ENCODE measurements at places on chromosomes 5 and 9.

DNA sequence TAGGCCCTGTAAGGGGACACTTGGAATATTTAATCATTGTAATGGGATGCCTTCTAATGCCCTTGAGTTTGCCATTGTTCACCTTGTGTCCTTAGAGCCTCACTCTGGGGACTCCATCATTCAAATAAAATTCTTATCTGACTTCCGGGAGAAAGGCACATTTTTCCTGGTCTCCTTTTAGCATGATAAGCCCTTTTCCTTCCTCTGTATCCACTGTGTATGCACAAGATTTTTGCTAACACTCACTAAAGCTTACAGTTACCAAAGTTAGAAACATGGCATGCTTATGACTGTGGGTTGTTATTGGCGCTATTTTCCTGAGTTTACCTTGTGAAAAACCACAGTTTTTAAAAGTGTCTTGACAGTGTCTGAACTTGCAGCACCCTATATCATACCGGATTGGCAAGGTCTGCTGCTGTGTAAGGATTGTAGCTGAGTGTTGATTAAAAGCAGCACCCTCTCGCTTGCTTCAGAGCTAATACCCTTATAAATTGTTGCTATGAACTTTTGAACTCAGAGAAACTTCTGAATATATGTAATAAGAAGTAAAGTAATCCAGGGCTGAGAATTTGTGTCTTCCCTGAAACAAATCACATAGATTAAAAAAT lies 46.4 kb downstream of the SNCAIP start:
- DNase-seq: no peak

GRCh38 chr9:112792670-112793069 lies 42.1 kb downstream of the SNX30 start:
- no peak for DNase-seq

DNA sequence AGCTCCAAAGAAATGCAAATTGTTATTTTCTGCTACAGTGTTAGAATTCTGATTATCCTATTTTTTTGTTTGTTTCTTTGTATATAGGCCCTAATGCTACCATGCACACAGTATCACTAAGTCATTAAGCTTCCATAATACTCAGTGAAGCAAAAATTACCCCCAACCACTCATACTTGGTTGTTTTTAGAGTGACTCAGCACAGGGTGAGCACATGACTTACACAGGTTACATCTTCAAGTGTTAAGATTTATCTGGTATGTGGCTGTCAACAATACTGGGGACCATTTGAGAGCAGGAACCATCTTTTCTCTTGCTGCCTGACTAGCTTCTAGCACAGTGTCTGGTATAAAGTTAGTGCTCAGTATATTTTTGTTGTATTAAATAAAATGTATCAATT lies 255.8 kb upstream of the SLC24A2 start:
- no peak for DNase-seq

- no peak for DNase-seq
Measured at GRCh38 chr9:112945620-112946208, 55.0 kb upstream of the SLC46A2 start.

DNA sequence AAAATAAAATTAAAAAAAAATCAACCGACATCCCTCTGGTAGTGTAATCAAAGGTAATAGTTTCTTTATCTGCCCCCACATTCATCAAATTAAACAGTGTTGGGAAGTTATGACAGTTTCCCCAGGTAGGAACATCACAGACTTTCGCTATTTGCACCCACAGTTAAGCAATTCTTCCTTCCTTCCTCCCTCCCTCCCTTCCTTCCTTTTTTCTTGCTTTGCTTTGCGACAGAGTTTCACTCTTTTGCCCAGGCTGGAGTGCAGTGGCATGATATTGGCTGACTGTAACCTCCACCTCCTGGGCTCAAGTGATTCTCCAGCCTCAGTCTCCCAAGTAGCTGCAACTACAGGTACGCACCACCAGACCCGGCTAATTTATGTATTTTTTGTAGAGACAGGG lies 10.8 kb upstream of the BICD2 start:
- no peak for DNase-seq

DNA sequence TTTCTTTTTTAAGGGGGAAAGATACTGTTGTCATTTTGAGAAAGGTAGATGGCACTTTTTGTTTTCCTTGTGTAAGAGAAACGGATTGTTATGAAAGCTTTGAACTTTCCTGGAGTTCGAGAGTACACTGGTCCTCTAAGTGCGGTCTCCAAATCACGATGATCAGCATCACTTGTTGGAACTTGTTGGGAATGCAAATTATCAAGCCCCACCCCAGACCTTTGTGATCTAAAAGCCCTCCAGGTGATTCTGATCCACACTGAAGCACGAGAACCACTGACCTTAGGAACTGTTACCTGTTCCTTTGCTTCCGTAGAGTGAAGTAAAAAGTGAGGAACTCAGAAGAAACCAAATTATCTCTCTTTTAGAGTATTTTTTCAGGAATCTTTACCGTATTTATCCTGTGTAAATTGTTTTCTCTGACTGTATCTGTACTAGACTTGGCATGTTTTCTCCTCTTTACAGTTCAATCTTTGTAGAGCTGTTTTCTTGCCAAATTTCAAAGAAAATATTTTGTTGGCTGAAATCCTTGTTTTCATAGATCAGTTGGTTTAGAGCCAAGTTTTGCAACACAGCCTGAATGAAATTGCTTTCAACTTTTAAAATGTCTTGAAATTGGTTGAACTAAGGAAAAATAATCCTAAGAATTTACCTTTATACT lies 4.0 kb downstream of the MAT2B start:
- DNase-seq: peak; percentile 43

GRCh38 chr9:15785584-15785983 lies 232.7 kb downstream of the CCDC171 start:
- no peak for DNase-seq

GRCh38 chr9:76620581-76620980 lies 143.7 kb upstream of the PCA3 start:
- DNase-seq: no peak

- DNase-seq: no peak
Measured at GRCh38 chr9:135329571-135330306, 149.8 kb upstream of the PPP1R26 start.

- DNase-seq: no peak
Measured at GRCh38 chr9:134171316-134172197, 7.2 kb upstream of the RNU6ATAC start.

GRCh38 chr5:170745481-170746071 lies 37.9 kb upstream of the GABRP start:
- DNase-seq: no peak

DNA sequence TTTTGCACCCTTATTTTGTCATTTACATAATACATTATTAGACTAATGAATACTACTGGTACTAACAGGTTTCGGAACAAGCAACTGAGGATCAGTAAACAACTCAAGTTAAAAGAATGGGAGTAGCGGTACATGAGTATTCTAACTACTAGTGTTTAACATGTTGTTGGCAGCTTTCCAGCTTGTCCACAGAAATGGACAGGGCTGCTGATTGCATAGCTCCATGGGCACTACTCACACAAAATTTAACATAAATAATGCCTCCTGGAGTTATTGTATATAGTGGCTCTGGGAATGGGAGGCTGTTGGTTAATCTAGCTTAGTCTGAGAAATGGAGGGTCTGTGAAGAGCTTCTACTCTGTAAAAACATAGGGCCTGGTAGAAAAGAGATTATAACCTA lies 6.7 kb downstream of the NCBP1 start:
- DNase-seq: no peak

- DNase-seq: no peak
Measured at GRCh38 chr5:87951661-87952060, 317.0 kb downstream of the TMEM161B start.

Data from pons (tissue), 1 donor.